ENCODE measurements at places on chromosomes 6 and 20.
A peak's percentile ranks its signal among the peaks of the same experiment; 100 is the strongest.

- no peak for DNase-seq
These were observed 562 bp downstream of the TRIM39 start for GRCh38 chr6:30327232-30327746.

- DNase-seq, result peak; percentile 76
These were observed 113.3 kb downstream of the TASP1 start for GRCh38 chr20:13525225-13525940.

- peak; percentile 35 for DNase-seq
These were observed 19.6 kb downstream of the SOBP start for GRCh38 chr6:107509506-107509905.

DNA sequence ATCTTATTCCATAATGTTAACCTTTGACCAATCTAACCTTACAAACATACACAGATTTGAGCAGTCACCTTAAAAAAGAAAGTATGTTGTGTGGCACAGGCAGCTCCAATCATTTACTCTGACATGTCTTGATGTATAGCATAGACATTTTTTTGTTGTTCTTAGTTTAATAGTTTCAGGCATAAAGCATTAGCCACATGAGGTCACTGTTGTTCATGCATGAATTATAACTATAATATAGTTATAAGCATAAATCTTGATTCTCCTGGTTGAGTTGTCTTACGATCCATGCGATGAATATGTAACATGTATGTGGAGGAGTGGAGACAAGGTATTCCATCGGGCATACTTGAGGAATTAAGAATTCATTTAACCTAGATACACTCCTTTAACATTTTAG, 26.1 kb upstream of the NKAIN2 start:
- no peak for DNase-seq

DNA sequence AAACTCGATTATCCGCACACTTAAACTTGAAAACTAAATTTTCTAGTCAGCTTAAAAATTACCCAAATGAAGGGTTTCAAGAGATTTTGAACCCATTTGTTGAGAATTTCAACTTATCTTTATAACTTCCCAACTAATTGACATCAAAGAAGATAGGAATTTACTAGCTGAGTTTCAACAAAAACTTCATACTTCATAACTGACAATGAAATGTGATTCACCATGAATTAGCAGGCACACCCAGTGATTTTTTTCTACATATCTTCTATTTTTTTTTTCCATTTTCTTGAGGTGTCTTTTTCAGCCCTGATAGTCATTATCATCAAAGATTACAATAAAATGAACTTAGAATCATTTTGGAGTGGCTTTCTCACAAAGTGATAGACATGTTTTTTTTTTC, 26.7 kb downstream of the TNFAIP3 start:
- DNase-seq, result no peak

DNA sequence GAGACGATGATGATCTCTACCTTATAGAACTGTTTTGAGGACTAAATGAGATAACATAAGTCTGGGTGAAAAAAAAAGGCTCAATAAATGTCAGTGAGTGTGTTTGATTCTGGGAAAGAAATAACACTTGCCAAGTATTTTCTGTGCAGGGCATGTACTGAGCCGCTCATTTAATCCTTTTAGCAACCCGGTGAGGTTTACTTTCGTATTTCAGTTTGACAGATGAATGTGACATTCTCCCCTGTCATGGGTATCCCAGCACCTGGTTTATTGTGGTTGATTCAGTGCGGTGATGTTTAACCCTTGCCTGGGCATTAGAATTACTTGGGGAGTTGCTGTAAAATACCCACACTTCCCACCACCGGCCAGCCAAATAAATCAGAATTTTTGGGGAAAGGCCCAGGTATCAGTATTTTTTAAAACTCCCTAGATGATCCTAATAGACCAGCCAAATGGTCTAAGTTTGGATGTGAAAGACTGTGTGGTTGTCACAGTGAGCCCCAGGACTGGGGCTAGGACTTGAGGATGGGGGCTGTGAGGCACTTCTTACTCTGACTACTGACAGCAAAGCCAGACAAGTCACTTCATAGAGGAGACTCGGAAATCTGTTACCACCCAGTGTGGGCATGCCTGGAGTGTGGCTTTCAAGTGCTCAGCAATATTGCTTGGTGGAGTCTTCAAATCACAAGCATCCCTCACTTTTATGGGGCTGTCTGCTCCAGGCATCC, 100.2 kb upstream of the KCNG1 start:
- DNase-seq, result no peak

DNA sequence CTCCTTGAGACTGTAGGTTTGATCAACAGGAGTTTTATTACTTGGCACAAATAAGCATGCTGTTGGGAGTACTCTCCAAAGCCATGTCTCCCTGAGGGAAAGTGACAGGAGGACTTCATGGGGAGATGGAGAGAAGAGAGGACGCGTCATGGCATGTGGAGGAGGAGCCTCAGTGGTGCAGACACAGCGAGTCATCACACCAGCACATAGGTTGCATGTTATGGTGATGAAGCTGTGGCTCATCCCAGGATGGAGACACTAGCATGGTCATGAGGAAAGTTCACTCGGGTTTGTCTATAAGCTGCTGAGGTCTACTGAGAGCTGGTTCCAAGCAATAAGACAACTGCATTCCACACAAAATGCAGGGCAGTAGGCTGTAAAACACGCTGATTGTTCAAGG, 13.2 kb upstream of the SSTR4 start:
- no peak for DNase-seq

DNA sequence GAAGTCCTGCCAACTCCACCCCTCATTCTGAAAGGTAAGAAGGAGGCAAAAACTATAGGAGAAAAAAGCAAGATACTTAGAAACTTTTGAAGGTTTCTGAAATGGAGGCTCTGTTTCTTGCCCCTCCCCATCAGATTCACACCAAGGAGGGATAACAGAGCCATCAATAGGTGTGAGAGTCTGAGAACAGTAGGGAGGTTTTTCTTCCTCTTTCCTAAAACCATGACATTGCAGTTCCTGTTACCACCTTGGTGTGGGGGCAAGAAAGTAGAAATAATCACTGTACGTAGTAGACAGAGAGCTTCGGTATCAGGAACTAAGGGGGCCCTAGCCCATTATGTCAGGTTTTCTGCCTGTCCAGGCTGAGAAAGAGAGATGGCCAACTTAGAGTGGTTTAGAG, 333.3 kb upstream of the SYNCRIP start:
- DNase-seq, result no peak

DNA sequence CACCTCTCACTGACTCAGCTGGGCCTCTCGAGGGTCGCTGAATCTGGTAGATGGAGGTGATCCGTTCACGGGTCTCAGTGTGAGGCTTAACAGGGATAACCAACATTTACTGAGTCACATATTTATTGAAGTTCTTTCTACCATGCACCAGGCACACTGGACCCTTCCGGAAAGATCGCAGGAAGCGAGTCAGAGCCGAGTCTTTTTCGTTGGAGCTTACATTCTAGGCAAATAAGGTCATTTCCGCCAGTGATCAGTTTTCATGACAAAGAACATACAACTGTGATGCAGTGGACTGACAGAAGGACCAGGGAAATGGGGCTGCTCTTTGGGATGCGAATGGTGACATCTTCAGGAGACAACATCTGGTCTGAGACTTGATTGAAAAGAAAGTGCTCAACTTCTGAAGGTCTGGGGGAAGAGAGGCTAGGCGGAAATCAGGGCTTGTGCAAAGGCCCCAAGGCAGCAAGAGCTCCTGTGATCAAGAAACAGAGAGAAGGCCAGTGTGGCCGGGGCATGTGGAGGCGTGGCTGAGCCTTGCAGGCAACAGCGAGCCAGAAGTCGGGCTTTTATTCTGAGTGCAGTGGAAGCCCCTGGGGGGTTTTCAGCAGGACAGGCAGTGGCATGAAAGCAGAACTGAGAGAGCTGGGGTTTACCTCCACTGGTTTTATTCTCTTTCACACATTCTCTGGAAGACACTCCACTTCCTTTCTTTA, 56.7 kb downstream of the APCDD1L start:
- DNase-seq, result no peak

DNA sequence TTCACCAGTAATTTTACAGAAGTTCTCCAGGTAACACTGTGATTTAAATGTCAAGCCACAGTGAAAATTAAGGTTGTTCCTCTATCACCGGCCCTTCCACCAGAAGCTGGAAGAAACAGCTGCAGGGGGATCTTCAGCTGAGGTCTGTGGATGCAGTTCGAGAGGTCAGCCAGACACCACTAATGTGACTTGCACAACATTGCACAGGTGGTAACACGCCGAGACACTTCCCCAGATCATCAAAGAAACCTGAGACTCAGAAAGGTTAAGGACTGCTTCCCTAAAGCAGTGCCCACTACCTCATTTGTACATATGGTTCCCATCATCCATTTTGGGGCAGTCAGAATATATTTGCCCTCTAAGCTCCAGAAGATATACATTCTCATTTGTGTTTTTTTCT, 8.1 kb upstream of the SERPINB9 start:
- DNase-seq, result no peak

DNA sequence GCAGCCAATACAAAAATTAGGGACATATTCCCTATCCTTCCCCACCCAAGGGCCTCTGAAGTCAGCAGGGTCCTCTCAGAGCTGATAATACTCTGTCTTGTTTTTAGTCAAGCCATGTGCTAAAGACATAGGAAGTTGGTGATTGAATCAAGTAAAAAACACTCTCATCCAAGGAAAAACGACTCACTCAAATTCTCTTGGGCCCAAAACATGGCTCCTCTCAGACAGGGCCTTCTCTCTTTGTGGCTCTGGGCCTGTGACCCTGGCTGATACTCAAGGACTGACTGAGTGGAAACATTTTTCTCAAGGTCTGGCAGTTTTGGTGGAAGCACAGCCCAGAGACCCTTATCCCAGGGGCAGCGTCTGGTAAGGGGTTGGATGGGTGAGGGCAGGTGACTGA, 5.9 kb upstream of the SCML4 start:
- DNase-seq, result no peak

DNA sequence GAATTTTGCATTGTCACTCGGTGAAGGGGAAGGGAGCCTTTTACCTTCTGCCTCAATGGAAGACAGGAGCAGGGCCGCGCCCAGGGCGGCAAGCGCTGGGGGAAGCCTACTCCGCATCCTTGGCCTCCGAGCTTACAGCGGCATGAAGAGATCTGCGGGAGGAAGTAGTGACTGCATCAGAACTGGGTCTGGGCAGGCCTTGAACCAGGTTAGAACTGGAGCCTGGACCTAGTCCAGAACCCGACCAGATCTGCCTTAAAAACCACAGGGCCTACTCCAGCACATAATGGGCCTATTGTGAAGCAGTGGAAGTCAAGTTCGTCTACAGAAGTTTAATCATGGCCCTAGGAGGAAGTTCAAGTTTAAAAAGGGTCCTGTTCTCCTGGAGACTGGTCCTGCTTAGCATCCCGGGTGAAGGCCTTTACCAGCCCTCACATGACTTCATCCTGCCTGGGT, 3.1 kb downstream of the COL12A1 start:
- DNase-seq, result no peak

- DNase-seq, result no peak
These were observed 395.1 kb downstream of the TFAP2B start for GRCh38 chr6:51213811-51214210.

DNA sequence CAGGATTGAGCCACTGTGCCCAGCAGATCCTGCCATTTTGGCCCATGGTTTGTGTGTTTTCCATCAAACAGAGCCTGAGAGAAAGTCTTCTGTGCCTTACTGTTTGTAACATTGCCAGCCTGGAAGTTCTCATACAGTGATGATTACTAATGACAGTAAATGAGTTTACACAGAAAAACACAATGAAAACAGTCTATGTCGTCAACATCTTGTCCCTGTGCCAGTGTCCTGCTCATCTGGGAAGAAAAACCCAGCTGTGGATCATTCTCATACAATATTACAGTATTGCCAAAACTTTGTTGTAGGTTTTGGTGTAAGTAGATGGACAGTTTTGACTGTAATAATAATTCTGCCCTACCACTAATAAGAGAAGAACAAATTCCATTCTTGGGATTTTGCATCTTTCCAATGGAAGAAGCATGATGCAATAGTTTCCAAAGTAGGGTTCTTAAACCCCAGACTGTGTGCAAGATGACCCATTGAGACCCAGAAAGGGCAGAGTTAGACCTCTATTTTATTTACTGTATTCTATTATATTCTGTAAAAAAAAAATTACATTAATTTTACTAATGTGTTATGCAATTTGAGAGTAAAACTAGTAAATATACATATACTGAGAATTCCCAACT, 135.0 kb upstream of the JARID2 start:
- no peak for DNase-seq

GRCh38 chr20:41072190-41072863, 43.7 kb downstream of the TOP1 start:
- peak; percentile 63 for DNase-seq

GRCh38 chr6:166570929-166571713, 15.4 kb downstream of the RAMACL start:
- DNase-seq, result no peak

DNA sequence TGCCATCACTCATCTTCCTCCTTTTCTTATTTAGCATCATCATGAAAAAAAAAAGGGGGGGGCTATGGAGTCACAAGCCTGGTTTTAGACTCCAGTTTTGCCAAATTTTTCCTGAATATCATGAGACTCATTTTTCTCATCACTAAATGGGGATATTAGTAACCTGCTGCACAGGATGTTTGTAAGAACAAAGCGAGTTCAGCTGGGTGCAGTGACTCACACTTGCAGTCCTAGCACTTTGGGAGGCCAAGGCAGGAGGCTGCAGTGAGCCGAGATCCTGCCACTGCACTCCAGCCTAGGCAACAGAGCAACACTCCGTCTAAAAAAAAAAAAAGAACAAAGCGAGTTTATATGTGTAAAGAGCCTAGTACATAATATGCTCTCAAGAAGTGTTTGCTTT, 82.8 kb downstream of the TFAP2A start:
- DNase-seq, result no peak

DNA sequence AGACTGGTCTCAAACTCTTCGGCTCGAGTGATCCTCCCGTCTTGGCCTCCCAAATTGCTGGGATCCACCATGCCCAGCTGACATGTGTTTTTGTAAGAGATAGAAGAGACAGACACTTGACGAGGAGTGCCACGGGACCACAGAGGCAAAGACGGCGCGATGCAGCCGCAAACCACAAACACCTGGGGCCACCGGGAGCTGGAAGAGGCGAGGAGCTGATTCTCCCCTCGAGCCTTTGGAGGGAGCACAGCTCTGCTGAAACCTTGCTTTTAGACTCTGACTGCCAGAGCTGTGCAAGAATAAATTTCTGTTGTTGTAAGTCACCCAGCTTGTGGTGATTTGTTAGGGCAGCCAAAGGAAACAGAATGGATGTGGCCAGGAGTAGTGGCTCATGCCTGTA, 46.9 kb downstream of the TFAP2C start:
- no peak for DNase-seq

Data from amniotic stem cell (primary cell).